BJ (cell line): ENCODE measurements at places on chromosomes 5 and 9. TPM values are rescaled to one million over a fixed set of nuclear protein-coding genes. Genes with fewer than 3 reads are reported as not detected.
A peak's percentile ranks its signal among the peaks of the same experiment; 100 is the strongest.

- no peak for DNase-seq
Measured at GRCh38 chr5:139698490-139699146, 50.5 kb downstream of the CXXC5 start.

- DNase-seq: no peak
Measured at GRCh38 chr9:87601176-87601575, 103.5 kb downstream of the DAPK1 start.

GRCh38 chr5:132010645-132010988 lies 841 bp downstream of the ACSL6 start:
- DNase-seq: no peak

DNA sequence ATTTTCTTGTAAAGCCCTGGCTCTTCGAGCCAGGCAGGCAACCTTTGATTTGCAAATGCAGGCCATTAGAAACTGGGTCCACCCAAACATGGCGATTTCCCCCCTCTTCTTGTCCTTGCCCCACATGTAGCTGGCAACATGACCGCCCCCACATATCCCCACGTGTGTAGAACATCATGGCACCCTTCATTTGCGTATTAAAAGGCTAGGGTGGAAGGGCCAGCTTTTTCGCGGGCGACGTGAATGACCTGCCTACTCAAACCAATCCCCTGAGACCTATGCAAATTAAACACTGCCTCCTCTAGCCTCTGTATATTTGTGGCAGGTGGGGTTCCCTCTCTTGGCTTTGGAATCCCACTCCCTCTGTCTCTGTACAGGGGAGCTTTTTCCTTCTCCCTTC lies 107.0 kb upstream of the CLINT1 start:
- DNase-seq: no peak

- DNase-seq: no peak
Measured at GRCh38 chr5:120817044-120817985, 353.2 kb downstream of the PRR16 start.

DNA sequence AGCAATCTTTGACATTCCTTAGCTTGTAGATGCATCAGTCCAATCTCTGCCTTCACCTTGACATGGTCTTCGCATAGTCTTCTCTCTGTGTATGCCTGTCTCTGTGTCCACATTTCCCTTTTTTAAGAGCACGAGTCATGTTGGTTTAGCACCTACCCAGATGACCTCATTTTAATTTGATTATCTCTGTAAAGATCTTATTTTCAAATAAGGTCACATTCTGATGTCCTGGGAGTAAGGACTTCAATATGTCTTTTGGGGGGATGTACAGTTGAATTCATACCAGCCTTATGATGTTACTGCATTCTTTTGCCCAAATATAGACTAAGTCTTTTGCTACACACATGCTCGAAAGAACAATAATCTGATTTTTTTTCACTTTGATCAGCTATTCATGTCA lies 6.9 kb downstream of the KCTD16 start:
- DNase-seq: peak; percentile 46

GRCh38 chr5:137531266-137531665 lies 32.1 kb upstream of the SPOCK1 start:
- no peak for DNase-seq

- no peak for DNase-seq
Measured at GRCh38 chr5:103298607-103299188, 40.1 kb downstream of the MACIR start.

GRCh38 chr5:157100140-157100679 lies 8.6 kb downstream of the HAVCR2 start:
- DNase-seq: peak; percentile 35

- DNase-seq: no peak
Measured at GRCh38 chr9:17876687-17877086, 297.8 kb downstream of the SH3GL2 start.

- DNase-seq: no peak
Measured at GRCh38 chr9:87696641-87697040, 29.3 kb upstream of the CTSL start.

The ACOT12 gene
- polyA plus RNA-seq: 0.18 TPM in 1 of 2 replicates, not detected in the other

The RALGPS1 gene
- 1.6 and 1.7 TPM in 2 replicates for polyA plus RNA-seq

The PRDM9 gene
- not detected in 2 replicates for polyA plus RNA-seq

The C5orf46 gene
- 13.4 and 19.6 TPM in 2 replicates for polyA plus RNA-seq

The PCDHA10 gene
- polyA plus RNA-seq: 0.02 TPM in 2 replicates

The BARHL1 gene
- not detected in 2 replicates for polyA plus RNA-seq

The SHC3 gene
- 0.78 and 1.3 TPM in 2 replicates for polyA plus RNA-seq

The SLC36A2 gene
- not detected in 2 replicates for polyA plus RNA-seq

The MEIKIN gene
- not detected in 2 replicates for polyA plus RNA-seq

The C7 gene
- polyA plus RNA-seq: 0.28 and 0.31 TPM in 2 replicates

The PLEKHG4B gene
- 0.72 and 1.4 TPM in 2 replicates for polyA plus RNA-seq

The TAS2R1 gene
- polyA plus RNA-seq: 0.06 and 0.54 TPM in 2 replicates
